Epithelial cell of proximal tubule (primary cell): ENCODE measurements at places on chromosomes 2 and 18.

GRCh38 chr2:70960833-70961647 lies 17.4 kb upstream of the ANKRD53 start:
- no peak for DNase-seq

GRCh38 chr2:39246382-39246980 lies 2.7 kb upstream of the CDKL4 start:
- no peak for DNase-seq

GRCh38 chr2:130776550-130776949 lies 21.2 kb downstream of the AMER3 start:
- DNase-seq = no peak

GRCh38 chr2:133411857-133412256 lies 156.4 kb downstream of the NCKAP5 start:
- DNase-seq = no peak

DNA sequence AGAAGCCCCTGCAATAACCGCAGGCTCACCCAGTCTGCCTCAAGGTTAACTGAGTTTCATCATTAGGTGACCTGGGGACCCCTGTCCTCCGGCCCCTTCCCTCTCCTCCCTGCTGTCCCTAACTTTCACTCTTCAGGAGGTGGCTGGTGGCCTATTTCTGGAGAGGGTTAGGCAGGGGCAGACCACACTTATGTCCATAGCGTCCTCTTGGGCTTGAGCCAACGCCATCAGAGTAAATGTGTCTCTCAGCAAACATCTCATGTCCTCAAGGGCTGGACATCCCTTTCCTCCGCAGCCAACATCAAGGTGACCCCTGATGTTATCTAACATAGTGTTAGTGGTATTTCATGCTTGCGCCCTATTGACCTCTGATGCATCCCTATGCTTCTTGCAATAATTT lies 114.8 kb downstream of the BCL11A start:
- no peak for DNase-seq

GRCh38 chr2:227415538-227416424 lies 28.0 kb upstream of the SCYGR1 start:
- DNase-seq = no peak

DNA sequence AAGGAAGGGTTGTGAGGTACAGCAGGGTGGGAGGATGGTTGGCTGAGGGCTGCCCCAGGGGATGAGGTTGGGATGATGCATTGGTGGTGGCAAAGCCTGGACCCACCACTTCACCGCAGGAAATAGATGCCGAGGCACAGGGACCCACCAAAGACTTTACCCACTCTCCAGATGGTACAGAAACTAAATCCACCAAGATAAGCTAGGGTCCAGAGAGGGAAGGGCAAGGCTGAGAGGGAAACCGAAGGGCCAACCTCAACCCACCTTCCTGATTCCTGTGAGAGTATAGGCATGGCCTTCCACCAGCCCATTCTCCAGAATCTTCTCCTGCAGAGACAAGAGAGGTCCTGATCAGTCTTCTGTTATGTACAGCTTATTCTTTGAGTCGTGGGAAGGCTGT lies 18.1 kb downstream of the CAPN14 start:
- no peak for DNase-seq

GRCh38 chr2:153567367-153567766 lies 88.8 kb upstream of the RPRM start:
- no peak for DNase-seq

- DNase-seq = no peak
Measured at GRCh38 chr2:224716921-224717320, 756 bp upstream of the CCDC195 start.

- no peak for DNase-seq
Measured at GRCh38 chr2:12762976-12763375, 46.2 kb downstream of the TRIB2 start.

GRCh38 chr2:239555571-239555905 lies 154.7 kb upstream of the HDAC4 start:
- DNase-seq = no peak

DNA sequence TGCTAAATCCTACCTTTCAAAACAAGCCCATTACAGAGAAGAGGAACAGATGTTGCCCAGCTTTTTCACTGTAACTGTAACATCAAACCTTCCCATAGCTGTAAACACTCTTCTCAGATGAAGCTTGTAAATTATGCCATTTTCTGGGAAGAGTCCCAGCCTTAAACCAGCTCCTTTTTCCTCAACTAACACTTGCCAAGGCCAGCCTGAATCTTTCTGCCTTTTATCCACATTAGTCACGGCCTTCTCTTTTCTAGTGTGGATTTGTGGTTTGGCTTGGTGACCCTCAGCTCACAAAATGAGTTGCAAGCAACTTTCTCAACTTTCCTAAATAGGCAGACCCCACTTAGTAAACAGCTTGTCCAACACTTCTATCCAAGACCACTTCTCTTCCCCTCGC lies 90.2 kb downstream of the CABLES1 start:
- peak; percentile 25 for DNase-seq

- DNase-seq = no peak
Measured at GRCh38 chr18:36661999-36662398, 166.8 kb downstream of the TPGS2 start.
